ENCODE measurements at places on chromosomes 5 and 9.
A peak's percentile ranks its signal among the peaks of the same experiment; 100 is the strongest.

- no peak for DNase-seq
Measured at GRCh38 chr5:55864606-55865541, 13.7 kb downstream of the IL31RA start.

DNA sequence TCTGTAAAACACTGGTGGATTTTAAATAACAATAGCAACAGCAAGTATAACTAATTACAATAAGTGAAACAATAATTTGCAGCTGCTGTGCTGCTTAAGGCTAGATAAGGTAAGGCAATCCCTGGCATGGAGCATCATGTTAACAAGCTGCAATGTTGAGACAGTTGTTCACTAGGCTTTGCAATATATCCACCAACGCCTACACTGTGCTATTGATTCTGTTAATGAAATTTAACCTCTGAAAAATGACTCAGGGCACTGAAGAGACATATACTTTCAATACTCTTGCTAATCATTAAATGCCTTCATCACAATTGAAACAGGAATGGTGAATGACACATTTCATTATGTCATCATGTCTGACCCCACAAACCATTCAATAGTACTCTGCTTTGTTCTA is 255.0 kb downstream of the EFNA5 start:
- no peak for DNase-seq

DNA sequence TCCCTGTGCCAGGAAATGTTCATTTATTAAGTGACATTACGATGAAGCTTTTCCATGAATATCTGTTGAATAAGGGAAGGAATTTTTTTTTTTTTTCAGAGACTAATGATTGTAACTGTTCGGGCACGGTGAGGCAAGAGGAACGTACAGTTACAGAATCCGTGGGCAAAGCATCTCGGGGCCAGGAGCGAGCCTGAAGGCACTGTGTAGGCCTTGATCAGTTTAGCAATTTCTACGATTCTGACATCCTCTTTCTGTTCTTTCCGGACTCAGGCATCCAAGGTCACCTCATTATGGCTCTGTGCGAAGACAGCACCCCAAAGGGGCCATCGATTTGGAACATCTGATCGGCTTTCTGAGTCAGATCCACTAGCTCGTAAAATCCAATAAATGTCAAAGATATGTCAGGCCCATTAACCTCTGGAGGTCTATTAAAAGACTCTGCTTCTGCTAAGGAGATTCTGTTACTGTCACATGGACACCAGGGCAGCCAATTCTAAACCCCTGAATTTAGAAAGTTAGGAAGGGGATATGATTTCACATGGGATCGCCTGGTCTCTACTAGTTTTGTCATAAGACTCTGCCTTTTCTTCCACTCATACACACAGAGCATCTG is 41.4 kb upstream of the BOD1 start:
- no peak for DNase-seq

DNA sequence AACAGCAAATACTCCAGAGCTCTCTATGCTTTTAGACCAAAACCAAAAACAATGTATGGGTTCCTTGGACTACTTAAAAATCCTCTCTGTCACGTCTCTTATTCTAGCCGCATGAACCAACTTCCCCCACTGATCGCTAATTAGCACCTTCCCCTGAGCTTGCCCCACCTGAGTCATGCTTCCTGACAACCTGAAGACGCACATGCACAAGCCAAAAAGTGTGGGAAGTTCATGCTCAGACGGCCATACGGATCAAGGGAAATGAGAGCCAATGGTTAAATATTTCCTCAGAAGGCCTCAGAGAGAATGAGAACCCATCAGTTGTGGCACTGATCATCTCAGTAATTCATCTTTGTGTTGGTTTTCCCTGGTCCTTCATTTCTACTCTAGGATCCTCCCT is 199.7 kb downstream of the BNC2 start:
- DNase-seq: no peak

- DNase-seq: no peak
Measured at GRCh38 chr5:141941307-141941706, 16.7 kb downstream of the PCDH12 start.

DNA sequence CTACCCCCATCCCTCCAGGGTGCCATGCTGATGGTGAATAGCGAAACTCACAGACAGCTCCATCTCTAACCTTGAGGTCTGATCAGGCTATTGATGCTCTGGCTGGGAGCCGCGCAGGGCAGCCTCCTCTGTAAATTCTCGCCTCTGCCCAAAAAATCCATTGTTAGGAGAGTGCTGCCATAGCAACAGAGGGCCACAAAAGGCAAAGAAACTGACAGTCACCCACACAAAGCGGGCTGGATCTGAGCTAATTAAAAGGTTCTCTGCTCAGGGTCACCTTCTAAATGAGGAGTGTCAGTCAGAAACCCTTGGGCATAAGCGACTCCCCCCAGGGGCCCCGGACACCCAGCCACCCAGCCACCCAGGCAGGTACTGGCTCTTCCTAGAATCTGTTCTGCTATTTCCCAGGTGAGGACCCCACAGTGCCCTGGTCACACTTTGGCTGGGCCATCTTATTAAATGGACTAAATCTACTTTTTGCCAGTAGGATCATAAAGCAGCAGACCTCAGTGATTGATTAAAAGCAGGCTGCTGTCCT is 126.7 kb downstream of the MED10 start:
- no peak for DNase-seq

GRCh38 chr9:137441289-137441934 is at the start of gene ENTPD8:
Gene ENTPD8, minus strand, starts transcription at chr9:137441357. Its CDS starts 3,072 bp downstream, at chr9:137438285.
- no peak for DNase-seq

GRCh38 chr5:1105350-1106265 is 6.3 kb downstream of the SLC12A7 start:
- no peak for DNase-seq

DNA sequence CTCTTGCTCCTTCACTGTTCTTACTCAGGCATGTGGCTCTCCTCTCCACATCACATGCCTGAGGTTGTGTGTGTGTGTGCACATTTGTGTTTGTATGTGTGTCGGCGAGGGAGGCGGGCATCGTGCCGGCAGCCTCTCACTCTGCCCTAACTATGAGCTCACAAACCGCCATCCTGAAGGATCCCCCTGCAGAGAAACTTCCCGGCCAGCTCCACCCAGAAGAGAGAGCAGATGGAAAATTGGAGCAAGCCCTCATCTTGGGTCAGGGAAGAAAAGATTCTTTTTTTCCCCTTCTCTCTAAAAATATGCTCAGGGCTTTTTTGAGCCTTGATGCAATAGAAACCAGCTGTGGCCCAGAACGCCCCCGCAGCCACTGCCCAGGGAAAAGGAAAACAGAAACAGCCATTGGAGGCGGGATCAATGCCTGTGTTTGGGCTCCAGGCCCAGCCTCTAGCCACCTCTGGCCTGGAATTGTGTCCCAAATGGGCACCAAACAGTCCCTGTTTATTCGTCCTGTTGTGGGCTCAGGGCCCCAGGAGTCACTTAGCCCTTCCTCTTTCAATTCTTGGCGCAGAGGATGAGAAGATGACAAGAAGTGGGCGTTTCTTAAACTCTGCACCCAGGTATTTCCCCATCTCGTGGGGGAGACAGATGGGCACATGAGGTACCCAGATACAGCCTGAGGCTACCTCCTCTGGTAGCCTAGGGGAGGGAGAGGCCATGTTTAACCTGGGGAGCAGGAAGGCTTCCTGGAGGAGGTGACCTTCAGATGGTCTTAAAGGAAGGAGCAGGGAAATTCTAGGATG is 151.5 kb downstream of the RGS3 start:
- DNase-seq: peak; percentile 35

DNA sequence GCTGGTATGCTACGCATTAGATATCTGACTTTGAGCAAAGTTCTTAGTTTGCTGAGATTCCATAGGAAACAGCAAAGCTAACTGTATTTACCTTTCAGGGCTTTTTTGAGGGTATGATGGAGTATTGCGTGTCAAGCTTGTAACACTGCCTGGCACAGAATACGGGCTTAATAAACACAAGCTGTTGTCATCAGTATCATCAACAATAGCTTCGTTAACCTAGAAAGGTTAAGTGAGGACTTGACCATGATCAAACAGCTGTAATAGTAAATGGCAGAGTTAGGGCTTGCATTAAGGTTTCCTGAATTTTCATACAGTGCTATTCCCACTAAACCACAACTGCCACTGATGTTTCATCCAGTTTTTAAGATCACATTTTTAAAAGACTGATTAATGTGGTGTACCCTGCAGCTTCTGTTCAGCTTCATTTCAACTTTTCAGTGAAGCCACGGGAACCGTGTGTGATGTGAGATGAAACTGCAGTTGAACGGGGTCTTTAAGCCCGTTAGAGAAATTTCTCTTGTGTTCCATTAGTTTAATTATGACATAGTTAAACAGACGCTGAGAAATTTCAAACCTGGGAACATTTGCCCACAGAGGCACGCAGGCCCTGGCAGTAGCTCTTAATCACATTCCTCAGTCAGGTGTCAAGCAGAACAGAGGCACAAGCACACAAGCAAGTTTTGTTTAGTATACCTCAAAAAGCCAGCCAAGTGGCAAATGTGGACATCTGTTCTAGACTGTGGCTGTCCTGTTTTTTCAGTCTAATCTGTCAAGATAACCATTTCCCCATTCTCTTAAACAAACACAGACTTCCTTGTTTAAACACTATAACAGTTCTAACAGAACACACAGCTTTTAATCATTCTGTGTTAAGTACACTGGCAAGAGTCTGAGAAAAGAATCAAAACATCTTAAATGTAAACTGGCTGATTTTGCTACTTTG is 147.1 kb downstream of the ZNF608 start:
- no peak for DNase-seq

- DNase-seq: no peak
Measured at GRCh38 chr5:16518606-16519005, 53.0 kb upstream of the ZNF622 start.

DNA sequence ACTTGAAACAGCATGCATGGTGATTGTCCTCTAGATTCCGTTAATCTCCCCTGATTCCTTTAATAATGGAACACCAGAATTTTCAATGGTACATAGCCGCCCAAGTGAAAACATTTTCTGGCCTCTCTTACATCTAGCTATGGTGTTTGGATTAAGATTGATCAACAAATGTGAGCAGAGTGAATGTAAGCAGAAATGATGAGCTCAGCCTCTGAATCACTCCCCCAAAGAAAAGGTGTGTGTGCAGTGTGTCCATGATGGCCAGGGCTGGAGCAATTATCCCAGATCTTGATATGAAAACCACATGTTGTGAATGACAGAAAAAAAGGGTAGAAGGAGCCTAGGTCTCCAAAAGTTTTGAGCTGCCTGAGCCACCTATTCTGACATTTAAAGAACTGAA is 55.3 kb downstream of the OR2K2 start:
- DNase-seq: no peak

DNA sequence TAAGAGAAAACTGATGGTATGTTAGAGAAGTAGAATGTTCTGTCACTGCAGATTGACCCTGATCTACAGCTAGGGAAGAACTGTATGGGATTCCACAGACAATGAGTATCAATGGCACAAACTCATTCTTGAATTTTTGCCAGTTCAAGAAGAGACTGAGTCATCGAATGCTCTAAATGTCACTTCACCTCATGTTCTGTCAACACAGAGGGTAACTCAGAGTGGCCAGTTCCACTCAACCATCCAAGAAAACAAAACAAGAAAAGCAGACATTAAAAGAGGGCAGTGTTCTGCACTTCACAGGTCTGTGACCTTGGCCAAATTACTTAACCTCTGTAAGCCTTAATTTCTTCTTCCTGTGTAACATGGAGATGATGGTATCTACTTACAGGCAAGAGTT is 132.2 kb upstream of the HMHB1 start:
- no peak for DNase-seq

GRCh38 chr9:71719562-71719961 is 48.8 kb downstream of the CEMIP2 start:
- no peak for DNase-seq

- DNase-seq: no peak
Measured at GRCh38 chr5:68115584-68115983, 100.0 kb upstream of the PIK3R1 start.

DNA sequence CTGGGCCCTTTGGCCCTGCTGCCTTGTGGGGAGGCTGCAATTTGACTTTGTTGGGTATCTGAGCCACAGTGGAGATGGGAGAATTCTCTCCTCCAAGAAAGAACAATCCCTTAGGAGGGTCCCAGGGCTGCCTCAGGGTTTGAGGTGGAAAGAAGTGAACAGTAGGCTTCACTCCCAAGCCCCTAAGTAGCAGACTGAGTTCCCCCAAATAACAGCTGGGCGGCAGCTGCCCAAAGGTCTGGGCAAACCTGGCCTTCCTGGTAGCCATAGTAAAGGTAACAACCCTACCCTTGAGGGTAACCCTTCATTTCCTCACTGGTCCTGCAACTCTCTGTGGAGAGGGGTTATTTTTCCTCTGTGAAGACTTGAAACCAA is 746 bp downstream of the RGS3 start:
- no peak for DNase-seq

GRCh38 chr9:36306471-36307306 is 48.4 kb upstream of the GNE start:
- DNase-seq: no peak
